EL (cell line): ENCODE measurements at places on chromosomes 16 and 17.
A peak's percentile ranks its signal among the peaks of the same experiment; 100 is the strongest.

DNA sequence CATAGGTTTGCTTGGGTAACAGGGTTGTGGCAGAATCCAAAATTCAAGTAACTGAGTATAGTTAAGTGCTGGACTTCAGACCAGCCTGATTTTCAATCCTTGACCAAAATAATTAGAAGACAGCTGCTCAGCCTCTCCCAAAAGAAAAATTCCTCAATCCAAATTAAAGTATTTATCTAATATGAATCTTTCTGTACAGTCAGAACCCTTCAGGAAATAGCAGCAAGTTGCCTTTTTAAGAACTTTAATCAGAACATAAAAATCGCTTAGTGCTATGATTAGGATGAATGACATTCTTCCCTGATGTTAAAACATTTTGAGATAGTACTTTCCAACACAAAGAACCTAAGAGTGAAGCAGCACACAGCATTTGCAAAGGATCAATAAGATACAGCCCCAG lies 50.2 kb downstream of the CFDP1 start:
- DNase-seq, result no peak

DNA sequence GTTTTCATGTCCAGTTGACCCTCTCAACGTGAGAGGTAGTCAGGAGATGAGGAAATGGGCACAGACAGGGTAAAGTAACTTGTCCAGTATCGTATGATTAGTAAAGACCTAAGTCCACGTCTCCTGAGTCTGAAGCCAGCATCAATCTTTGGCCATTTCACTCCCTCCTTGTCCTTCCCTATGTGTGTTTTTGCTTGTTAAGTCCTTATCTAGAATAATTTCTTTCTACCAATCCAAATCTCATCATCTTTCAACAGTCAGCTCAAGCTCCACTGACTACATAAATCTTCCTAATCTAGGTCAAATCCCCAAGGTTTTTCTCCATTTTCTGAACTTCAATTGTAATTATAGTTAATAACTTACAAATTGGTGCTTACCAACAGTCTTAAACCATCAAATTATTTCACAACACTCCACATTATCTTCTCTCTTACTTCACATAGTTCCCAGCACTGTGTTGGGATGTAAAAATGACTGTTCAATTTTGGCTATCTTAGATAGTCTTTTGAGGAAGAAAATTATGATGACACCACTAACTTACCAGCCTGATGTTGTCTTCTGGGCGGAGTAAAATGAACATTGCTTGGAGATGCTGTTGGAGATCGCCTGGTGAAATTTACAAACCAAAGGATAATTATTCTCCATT lies 72.3 kb upstream of the CORO6 start:
- no peak for DNase-seq

DNA sequence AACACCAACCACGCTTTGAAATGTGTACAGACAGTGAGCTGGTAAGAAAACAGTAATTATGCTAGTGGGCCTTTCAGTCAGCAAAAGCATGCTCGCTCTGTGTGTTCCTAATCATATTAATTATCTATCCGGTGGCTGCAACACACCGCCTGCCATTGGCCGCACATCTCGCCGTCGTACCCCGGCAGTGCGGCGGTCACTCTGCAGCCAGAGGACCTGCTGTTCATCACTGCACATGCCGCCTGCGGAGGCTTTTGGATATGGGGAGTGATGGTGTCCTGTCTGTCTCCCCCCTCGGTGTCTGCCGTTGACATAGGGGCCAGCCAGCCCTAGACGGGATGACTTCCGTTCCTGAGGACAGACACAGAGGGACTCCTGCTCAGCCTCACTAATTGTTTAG lies 68.5 kb downstream of the RPA1 start:
- no peak for DNase-seq

GRCh38 chr17:40501499-40501911 lies at the start of gene TNS4:
TNS4 (minus strand) TSS chr17:40501623; CDS start chr17:40496425, 5,198 bp downstream.
- no peak for DNase-seq

GRCh38 chr16:85550953-85551924 lies 61.9 kb upstream of the GSE1 start:
- no peak for DNase-seq

- DNase-seq, result no peak
Observed at GRCh38 chr17:50562242-50563091, 2.0 kb downstream of the CACNA1G start.

- DNase-seq, result no peak
Observed at GRCh38 chr16:48892893-48893292, 282.9 kb upstream of the N4BP1 start.

GRCh38 chr16:1534021-1535020 lies 855 bp downstream of the TMEM204 start:
- DNase-seq, result peak; percentile 37

DNA sequence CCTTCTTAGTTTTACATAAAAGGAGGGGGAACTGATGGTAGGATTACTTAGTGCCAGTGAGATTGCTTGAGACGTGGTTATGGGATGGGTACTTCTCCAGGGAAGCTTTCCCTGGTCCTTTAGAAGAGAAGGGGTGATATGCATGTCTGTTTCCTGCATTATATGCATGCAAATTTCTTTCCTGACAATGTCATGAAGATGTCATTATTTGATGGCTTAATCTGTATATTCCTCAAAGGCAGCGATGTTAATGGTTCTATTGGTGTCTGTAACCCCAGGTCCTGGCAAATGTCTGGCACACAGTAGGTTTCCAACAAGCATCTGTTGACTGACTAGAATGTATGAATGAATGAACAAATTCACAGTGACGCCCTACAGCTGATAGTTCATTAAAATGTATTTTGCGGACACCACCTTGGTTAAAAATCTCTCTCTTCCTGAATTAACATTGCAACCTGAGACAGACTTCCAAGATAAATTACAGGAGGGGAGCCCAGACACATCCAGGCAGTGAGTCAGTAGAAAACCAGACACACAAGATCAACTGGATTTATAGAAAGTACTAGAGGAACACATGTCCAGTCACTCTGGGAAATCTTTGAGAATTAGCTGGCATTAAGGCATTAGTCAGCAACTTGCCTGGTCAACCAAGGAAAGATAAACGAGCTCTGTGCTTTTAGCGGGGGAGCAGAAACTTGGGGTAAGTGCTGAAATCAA lies 293.4 kb downstream of the XYLT1 start:
- peak; percentile 9 for DNase-seq

- no peak for DNase-seq
Observed at GRCh38 chr16:4411684-4412083, 4.7 kb downstream of the CORO7 start.

GRCh38 chr17:676965-677364 lies 37.7 kb downstream of the VPS53 start:
- no peak for DNase-seq

DNA sequence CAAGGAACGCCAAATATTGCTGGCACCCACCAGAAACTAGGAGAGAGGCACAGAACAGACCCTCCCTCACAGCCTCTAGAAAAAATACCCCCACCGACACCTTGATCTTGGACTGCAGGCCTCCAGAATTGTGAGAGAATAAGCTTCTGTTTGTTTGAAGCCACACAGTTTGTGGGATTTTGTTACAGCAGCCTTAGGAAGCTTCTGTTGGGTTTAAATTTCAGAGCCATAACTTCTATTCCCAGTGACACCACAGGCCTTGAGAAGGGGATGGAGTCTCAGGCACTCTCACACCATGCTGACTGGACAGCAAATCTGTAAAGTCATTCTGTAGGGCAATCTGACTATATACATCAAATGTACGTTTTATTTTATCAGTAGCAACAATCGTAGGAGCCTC lies 38.6 kb downstream of the RNF112 start:
- DNase-seq, result no peak

DNA sequence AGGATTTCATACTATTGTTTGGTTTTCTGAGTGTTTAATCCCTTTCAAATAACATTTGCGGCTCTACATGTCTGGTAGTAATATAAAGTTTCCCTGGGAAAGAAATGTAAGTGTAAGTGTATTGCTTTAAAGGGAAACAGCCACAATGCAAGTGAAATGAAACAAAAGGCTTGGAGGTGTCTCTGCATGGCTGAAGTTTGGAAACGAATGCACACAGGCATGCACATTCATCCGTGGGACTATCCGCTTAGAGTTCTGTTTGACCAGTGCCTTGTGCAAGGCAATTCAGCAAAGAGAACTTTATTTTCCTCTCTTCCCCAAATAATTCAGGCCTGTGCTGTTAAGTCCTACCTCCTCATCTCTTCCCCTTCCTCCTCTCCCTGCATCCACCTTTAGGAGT lies 56.1 kb upstream of the MRTFB start:
- DNase-seq, result no peak

DNA sequence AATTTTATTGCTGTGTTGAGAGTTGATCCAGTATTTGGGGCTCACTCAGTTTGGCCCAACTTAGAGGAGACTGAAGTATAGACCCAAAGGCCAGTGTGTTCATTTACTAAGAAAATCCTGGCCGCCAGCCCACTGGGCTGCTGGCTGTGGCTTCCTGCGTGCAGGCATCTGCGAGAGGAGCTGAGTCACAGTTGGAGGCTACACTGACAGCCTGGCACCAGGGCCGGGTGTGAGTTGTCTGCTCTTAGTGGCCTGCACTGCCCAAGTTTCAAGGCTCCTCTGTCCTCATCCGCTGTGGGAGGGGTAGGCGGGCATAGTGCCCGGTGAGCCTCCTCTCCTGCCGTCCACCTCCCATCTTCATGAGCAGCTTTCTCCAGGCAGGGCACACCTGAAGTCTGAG lies 54.2 kb downstream of the PLD6 start:
- peak; percentile 97 for DNase-seq
